ENCODE measurements at places on chromosomes 13 and 19. TPM values are rescaled to one million over a fixed set of nuclear protein-coding genes. Genes with fewer than 3 reads are reported as not detected.

The ASPDH gene
- total RNA-seq = not detected

The TEAD2 gene
- 35.2 TPM for total RNA-seq

The LYPD5 gene
- total RNA-seq = 1.5 TPM

The TMEM259 gene
- 79.7 TPM for total RNA-seq

The GARIN5A gene
- 0.21 TPM for total RNA-seq

The CEACAM4 gene
- not detected for total RNA-seq

The PPP1R13L gene
- total RNA-seq = 20.5 TPM

The SMIM44 gene
- not detected for total RNA-seq

The MISP gene
- total RNA-seq = 76.4 TPM

Data from tracheal epithelial cell (primary cell).